Activated CD4-positive, alpha-beta T cell treated with anti-CD3 and anti-CD28 coated beads, Interleukin-2, amount 10 ng/mL, durations not matched to agents 7 days and 5 days (primary cell): ENCODE measurements at places on chromosomes 13 and 19. TPM values are rescaled to one million over a fixed set of nuclear protein-coding genes. Genes with fewer than 3 reads are reported as not detected.
A peak's percentile ranks its signal among the peaks of the same experiment; 100 is the strongest.

DNA sequence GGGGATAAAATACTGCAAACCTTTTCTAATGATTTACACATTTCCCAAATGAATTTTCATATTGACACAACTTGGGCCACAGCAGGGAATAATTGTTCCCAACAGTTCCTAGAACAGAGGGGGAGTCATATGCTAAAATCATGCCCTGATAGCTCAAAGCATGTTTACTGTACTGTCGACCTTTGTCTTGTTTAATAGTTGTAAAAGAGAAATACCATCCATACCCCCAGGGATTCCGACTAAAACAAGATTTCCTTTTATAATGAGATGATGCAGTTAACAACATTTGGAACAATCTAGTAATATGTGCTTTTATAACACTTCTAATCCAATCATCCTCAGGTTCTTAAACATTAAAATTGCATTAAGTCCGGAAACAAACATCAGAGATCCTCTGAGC, 759.7 kb downstream of the OLFM4 start:
- H3K36me3 ChIP-seq = no peaks in the 10 kb centered on the region
- H3K4me3 ChIP-seq = no peak overlapping the region
- no peak overlapping the region for H3K27ac ChIP-seq
- no peaks in the 10 kb centered on the region for H3K4me1 ChIP-seq

- H3K4me1 ChIP-seq = no peaks in the 10 kb centered on the region
- DNase-seq = no peak
- H3K4me3 ChIP-seq = no peak overlapping the region
- H3K27ac ChIP-seq = no peak overlapping the region
- no peaks in the 10 kb centered on the region for H3K36me3 ChIP-seq
Observed at GRCh38 chr13:30972888-30973377, 40.5 kb downstream of the TEX26 start.

DNA sequence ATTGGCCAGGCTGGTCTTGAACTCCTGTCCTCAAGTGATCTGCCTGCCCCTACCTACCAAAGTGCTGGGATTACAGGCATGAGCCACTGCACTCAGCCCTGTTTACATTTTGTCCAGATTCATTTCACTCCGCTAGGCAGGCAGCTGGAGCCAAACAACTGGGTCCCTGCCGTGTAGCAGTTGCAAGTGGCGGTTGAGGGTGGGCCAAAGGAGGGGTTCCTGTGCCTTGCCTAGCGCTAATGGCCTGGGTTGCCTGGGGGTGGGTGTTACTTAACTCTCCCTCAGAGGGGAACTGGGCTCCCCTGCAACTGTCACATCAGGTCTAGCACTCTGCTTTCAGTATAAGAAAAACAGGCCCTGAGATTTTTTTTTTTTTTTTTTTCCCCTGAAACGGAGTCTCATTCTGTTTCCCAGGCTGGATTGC, 7.4 kb downstream of the ACP5 start:
- H3K27me3 ChIP-seq = no peaks in the 10 kb centered on the region
- H3K27ac ChIP-seq = no peak overlapping the region
- H3K36me3 ChIP-seq = no peaks in the 10 kb centered on the region

DNA sequence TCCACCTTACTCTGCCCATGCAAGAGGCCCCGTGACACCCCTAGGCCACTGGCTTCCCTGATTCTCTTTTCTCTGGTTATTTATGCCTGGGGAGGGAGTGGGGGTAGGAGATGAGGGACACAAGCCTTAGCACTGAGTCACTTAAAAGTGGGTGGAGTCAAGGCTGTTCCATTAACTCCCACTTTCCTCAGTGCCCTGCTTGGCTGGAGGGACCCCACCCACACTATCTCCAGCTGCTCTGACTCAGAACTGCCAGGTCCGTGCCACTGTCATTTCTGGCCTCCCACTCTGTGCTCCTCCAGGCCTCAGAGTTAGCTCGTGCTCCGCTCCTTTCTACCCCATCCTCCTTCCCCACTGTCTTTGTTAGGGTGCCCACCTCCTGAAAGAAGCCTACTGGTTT, 113.4 kb upstream of the UQCRFS1 start:
- H3K27me3 ChIP-seq = no peaks in the 10 kb centered on the region
- no peaks in the 10 kb centered on the region for H3K36me3 ChIP-seq

GRCh38 chr19:39111593-39112199, 13.9 kb upstream of the PAK4 start:
- H3K27ac ChIP-seq = no peak overlapping the region
- no peak overlapping the region for H3K4me3 ChIP-seq
- no peaks in the 10 kb centered on the region for H3K36me3 ChIP-seq
- peaks cover 8% of the 10 kb centered on the region for H3K27me3 ChIP-seq

DNA sequence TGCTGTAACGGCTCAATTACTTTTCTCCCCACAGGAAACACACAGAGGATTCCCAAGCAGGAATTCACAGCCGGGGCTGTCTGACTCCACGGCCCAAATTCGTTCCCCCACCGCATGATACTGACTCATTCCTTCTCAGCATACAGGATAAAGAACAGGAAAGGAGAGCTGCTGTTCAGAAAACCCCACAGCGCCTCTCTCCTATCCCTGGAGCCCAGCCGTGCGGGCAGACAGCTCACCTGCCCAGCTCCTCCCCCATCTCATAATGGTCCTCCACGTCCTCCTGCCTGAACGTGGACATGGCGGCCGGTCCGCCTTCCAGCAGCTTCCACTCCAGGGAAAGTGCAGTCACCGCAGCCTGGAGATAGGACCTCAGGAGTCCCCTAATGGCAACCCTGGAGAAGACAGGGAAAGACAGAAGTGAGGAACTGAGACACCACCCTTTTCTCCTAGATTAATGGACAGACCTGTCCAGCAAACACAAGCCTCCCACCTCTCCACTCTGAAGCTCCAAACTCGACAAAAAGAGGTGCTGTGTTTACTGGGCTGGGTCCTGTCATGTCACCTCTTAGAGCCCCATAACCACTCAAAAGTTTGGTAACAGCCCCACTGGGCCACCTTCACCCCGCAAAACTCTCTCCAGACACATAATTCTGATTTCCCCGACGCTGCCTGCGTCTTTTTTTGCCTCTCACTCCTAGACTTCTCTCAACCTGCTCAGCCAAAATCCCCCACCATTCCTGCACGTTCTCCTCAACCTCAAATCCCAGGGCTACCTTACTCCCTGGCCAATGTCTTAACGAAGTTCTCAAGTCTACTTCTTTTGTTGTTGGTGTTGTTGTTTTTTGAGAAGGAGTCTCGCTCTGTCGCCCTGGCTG, 1.2 kb downstream of the DAPK3 start:
- H3K36me3 ChIP-seq = peaks cover 14% of the 10 kb centered on the region
- peak overlapping the region; percentile 64 for H3K27ac ChIP-seq

GRCh38 chr19:9871626-9872338, 36.7 kb downstream of the PIN1 start:
- H3K27me3 ChIP-seq = no peaks in the 10 kb centered on the region
- H3K4me3 ChIP-seq = no peak overlapping the region
- H3K4me1 ChIP-seq = peaks cover 11% of the 10 kb centered on the region
- H3K27ac ChIP-seq = no peak overlapping the region
- H3K36me3 ChIP-seq = no peaks in the 10 kb centered on the region
- no peak for DNase-seq

DNA sequence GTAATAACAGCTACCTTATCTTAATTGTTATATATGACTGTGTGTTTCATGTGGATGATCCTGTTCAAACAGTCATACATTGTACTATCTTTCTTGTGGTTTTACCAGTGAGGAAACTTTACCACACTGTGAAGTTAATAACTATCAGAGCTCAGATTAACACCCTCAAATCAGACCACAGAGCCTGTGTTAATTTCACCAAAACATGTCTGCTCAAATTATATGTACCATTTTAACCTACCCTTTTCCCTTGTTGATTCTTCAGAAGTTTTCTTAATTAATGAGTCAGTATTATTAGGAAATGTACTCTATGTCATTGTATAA, 1.8 kb upstream of the ZNF331 start:
- peaks cover 27% of the 10 kb centered on the region for H3K36me3 ChIP-seq
- peaks cover 17% of the 10 kb centered on the region for H3K4me1 ChIP-seq
- H3K27me3 ChIP-seq = no peaks in the 10 kb centered on the region
- no peak overlapping the region for H3K4me3 ChIP-seq
- no peak for DNase-seq
- peak overlapping the region; percentile 67 for H3K27ac ChIP-seq

GRCh38 chr13:50889317-50889716, 20.3 kb upstream of the RNASEH2B start:
- H3K4me1 ChIP-seq = peaks cover 43% of the 10 kb centered on the region
- H3K4me3 ChIP-seq = no peak overlapping the region
- no peak overlapping the region for H3K27ac ChIP-seq
- peaks cover 5% of the 10 kb centered on the region for H3K27me3 ChIP-seq

- peaks cover 2% of the 10 kb centered on the region for H3K36me3 ChIP-seq
- peaks cover 1% of the 10 kb centered on the region for H3K27me3 ChIP-seq
- no peak for DNase-seq
- H3K27ac ChIP-seq = no peak overlapping the region
Observed at GRCh38 chr13:108407495-108407894, 138.0 kb downstream of the TNFSF13B start.

The ZNF835 gene
- 1.7 TPM for total RNA-seq

GRCh38 chr19:51722492-51722891, 1.3 kb downstream of the HAS1 start:
- H3K27ac ChIP-seq = no peak overlapping the region
- peaks cover 42% of the 10 kb centered on the region for H3K27me3 ChIP-seq

The ZNF583 gene
- total RNA-seq = 5.8 TPM

GRCh38 chr19:14113762-14114414, 3.7 kb downstream of the PRKACA start:
- no peaks in the 10 kb centered on the region for H3K27me3 ChIP-seq
- H3K4me1 ChIP-seq = peaks cover 53% of the 10 kb centered on the region
- H3K4me3 ChIP-seq = no peak overlapping the region
- H3K27ac ChIP-seq = no peak overlapping the region
- H3K36me3 ChIP-seq = no peaks in the 10 kb centered on the region
- peak; percentile 45 for DNase-seq

The FXYD1 gene
- total RNA-seq = 1.8 TPM

- no peaks in the 10 kb centered on the region for H3K36me3 ChIP-seq
- no peak overlapping the region for H3K27ac ChIP-seq
- peaks cover 10% of the 10 kb centered on the region for H3K4me1 ChIP-seq
- H3K27me3 ChIP-seq = no peaks in the 10 kb centered on the region
Observed at GRCh38 chr19:35703343-35703742, 1.0 kb upstream of the ZBTB32 start.

DNA sequence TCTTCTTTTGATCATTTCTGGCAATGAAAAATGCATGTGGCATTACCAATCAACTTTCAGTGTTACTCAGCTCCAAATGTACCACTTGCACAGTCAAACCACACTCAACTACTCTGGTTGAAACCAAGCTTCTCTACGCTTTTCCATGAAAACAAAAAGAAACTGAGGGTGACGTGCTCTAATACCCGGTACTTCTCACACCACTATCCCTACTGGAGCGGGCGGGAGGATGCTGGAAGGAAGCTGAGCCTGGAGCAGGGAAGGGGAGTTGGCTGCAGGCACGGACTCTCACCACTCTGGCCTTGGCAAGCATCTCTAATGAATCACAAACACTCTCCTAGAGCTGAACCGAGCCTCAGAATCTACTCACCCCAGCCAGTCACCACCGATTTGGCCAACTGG, 48.2 kb downstream of the STK24 start:
- H3K36me3 ChIP-seq = peaks cover 10% of the 10 kb centered on the region
- no peak for DNase-seq
- H3K27me3 ChIP-seq = no peaks in the 10 kb centered on the region
- H3K4me3 ChIP-seq = no peak overlapping the region
- peaks cover 78% of the 10 kb centered on the region for H3K4me1 ChIP-seq

DNA sequence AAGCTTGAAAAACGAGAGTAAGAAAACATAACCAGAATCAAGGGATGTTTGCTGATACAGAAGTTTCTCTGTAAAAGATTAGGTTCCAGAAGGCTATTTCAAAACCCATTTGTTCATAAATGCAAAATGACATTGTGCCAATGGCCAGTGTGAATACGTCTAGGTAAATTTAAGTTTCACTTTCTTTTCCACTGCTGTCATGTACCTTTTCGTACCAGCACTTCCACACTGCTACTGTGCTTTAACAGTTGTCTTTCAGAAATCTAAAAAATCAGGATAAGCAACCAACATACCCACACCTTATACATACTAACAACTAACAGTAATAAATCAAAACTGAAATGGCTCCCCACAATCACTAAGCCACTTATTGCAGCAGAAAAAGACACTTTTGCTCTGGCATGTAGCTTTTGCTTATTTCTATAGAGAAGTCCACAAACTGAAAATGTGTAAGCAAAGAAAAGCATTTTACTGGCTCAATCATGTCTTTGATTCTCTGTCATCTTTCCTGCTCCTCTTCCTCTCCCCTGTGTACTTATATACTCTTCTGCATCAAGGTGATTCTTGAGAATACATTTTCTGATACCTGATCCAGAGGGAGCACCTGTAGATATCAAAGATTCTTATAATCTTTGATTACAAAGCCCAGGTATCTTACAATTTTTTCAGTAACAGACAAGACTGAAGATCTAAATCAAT, 34.3 kb downstream of the ELF1 start:
- H3K27me3 ChIP-seq = no peaks in the 10 kb centered on the region
- H3K4me3 ChIP-seq = peak overlapping the region; percentile 80
- H3K36me3 ChIP-seq = peaks cover 32% of the 10 kb centered on the region
- H3K4me1 ChIP-seq = peaks cover 54% of the 10 kb centered on the region
- peak; percentile 39 for DNase-seq
- H3K27ac ChIP-seq = peak overlapping the region; percentile 95

DNA sequence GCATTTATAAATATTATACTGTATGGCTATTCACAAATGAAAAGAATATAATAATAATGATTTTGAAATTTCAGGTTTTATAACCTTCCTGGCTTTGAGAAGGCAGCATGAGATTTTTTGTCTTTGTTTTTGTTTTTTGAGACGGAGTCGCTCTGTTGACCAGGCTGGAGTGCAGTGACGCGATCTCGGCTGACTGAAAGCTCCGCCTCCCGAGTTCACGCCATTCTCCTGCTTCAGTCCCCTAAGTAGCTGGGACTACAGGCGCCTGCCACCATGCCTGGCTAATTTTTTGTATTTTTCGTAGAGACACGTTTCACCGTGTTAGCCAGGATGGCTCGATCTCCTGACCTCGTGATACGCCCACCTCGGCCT, 64.1 kb downstream of the ZNF429 start:
- H3K27me3 ChIP-seq = no peaks in the 10 kb centered on the region
- DNase-seq = peak; percentile 72
- peak overlapping the region; percentile 91 for H3K4me3 ChIP-seq
- H3K36me3 ChIP-seq = peaks cover 29% of the 10 kb centered on the region

DNA sequence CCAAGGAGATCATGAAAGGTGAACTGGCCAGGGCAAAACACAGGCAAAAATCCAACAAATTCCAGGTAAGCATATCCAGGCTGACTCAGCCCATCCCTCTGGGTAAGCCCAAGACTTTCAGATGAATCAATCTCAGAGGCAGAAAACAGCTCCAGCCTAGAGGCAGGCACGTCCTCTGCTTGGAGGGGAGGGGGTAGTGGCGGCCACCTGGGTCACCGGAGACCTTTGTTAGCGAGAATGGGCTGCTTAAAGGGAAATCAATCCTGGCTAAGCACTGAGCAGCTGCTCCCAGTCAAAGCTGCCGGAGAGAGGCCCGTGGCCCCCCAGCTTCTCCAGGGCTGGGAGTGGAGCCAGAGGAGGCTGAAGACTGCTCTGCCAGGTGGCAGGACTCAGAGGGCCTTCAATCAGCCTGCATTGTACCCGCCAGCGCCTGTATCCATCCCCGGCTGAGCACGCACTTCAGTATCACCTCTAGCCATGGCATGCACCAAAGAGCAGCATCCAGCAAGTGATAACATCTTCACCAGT, 48.2 kb downstream of the PIN1 start:
- no peak overlapping the region for H3K27ac ChIP-seq
- DNase-seq = no peak
- H3K4me3 ChIP-seq = no peak overlapping the region
- peaks cover 3% of the 10 kb centered on the region for H3K4me1 ChIP-seq
- H3K36me3 ChIP-seq = no peaks in the 10 kb centered on the region

The RAX2 gene
- total RNA-seq = not detected

The KLK10 gene
- total RNA-seq = not detected

GRCh38 chr13:91739751-91740150, 341.3 kb downstream of the GPC5 start:
- H3K4me1 ChIP-seq = no peaks in the 10 kb centered on the region
- no peaks in the 10 kb centered on the region for H3K27me3 ChIP-seq
- no peak for DNase-seq
- no peak overlapping the region for H3K27ac ChIP-seq
- no peak overlapping the region for H3K4me3 ChIP-seq
